ENCODE measurements at places on chromosomes 2 and 18.
A peak's percentile ranks its signal among the peaks of the same experiment; 100 is the strongest.

DNA sequence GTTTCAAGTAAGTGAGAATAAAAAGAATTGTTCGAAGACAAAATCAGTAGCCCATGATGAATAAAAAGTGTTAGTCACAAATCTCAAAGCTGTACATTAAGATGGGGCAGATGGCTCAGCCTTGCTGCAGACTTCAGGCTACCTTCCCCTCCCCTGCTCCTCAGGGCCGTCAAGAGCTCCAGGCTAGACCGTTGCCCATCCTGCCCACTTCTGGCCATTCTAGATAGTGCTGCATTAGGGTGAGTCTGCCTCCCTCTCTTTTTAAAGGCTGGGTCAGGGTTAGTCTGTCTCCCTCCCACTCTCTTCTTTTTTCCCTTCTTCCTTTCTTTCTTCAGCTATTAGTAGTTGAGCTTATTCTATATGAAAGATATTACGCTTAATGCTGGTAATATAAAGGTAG lies 86.0 kb downstream of the MAPRE2 start:
- no peak for DNase-seq

DNA sequence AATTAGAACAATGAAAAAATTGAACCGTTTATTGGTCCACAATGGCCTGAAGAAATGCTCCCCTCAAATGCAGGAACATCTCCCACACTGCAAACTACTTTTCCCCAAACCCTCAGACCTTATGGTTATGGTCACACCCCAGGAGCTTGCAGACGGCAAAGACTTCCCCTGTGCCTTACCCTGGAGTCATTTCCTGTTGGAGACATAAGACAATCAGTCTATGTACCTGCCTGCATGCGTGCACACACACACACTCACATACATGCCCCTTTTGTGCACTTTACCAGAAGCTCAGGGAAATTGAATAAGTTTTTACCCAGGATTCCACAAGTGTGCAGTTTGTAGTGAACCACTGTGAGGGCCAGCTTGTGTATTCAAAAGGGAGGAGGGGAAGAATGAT lies 281.9 kb upstream of the CELF4 start:
- DNase-seq = no peak

- DNase-seq = no peak
Measured at GRCh38 chr2:170298115-170298514, 120.2 kb downstream of the MYO3B start.

GRCh38 chr18:63138436-63139340 lies 180.9 kb downstream of the BCL2 start:
- DNase-seq = no peak

DNA sequence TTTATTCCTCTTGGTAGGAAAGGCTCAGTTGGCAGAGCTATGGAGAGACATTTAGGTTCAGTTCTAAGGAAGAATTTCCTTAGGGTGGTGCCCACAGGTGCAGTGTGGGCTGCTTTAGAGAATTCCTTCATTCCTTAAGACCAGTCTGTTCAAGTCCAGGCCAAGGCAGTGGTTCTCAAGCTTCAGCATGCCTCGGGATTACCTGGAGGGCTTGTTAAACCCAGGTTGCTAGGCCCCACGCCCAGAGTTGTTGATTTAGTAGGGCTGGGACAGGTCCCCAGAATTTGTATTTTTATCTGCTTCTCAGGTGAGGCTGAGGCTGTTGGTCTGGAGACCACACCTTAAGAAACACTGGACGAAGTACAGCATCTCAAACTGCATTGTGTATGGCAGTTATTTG lies 68.9 kb downstream of the CERS6 start:
- no peak for DNase-seq

DNA sequence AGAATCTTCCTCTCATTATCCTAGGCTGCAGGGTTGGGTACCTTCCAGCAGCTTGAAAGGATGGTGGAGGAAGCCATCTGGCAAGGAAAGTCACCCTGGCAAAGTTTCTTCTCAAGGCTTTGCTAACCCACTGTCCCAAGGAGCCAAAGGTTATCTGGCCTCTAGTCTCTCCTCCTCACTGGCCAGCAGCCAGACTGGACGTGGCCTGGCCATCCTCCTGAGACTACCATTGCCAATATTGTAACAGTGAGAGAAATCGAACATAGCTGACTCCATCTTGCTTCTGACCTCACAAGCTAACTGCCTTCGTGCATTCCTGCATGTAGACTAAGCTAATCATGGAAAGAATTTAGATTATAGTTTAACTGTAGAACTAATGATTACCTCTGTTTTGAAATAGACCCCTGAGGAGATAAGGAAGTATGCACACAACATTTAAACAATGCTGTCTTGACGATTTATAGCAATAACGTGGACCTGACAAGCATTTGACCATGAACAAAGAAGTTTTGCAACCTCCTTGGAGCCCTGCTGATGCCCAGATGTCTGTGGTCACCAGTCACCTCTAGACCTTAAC lies 7.8 kb upstream of the ANXA4 start:
- no peak for DNase-seq

GRCh38 chr2:127891811-127892210 lies 6.1 kb upstream of the AMMECR1L start:
- DNase-seq = no peak

DNA sequence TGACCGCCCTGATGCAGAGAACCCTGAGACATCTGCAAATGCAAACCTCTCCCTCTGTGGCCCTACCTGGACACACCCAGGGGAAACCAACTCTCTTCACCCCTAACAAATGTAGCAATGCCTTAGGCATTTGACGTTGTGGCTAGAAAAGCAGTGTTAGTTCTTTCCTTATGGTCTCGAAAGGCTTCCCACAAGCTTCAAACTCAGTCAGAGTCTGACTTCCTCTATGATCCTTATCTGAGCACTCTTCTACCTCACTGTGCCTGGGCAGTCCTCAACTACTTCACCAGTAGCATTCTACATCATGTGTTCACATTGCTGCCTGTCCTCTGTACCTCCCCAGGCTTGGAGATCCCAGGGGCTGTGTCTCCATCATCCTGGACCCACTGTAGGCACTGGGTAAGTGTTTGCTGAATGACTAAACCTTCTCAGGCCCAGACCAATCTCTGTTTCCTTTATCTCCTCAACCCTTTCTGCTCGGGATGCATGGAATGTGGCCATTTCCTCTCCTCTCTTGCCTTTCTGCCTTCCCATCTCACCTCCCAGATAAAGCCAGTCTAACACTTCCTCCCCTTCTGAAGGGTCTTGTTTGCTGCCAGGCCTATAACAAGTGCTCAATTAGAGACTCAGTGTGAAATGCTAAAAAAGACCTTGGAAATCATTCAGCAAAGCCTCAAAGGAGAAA lies 91.7 kb upstream of the ACAA2 start:
- DNase-seq = no peak

DNA sequence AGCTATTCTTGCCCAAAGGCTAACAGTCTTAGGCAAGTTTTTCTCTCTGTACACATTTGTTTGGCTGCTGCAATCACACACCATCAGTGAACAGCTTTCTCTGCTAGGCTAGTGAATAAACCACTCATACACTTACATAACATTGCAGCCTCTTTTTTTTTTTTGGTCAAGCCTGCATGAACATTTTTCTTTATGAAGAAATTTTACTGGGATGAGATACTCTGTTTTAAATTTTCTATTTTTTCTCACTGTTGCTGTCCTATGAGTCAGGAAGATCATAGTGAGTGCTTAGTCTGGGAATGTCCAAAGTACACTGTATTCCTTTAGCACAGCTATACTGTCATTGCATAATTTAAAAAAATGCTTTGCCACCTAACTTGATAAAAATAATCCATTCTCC lies 58.5 kb downstream of the ROCK1 start:
- no peak for DNase-seq

GRCh38 chr2:171086352-171087290 lies 74.1 kb downstream of the TLK1 start:
- peak; percentile 56 for DNase-seq

- DNase-seq = no peak
Measured at GRCh38 chr2:197219636-197220035, 90.9 kb downstream of the ANKRD44 start.

DNA sequence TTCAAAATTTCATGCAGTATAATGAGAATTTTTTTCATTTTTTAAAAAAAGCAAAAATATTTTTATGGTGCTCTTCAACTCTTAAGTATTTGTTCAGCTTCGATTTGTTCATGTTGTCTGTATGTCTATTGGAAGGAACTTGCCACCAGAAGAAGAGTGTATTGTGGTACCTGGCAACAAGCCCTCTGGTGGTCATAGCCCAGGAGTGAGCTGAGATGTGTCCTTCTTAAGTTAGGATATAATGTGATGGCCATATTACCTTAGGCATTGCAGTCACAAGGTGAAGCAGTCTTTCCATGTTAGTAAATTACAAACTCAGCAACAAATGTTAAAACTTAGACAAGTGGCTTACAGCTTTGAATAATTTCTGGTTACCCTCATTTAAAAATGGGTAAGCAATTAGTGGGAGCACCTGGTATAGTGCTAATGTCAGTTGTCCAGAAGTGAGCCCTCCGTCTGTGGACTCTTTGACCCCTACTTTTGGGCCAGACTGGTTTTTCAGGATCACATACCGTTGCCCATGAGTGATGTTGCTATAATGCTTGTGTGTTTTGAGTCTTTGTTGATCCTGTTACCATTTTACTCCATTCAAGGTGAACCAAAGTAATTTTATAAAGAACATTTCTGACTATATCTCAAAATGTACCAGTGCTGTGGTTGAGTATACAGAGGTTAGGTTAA lies 57.4 kb downstream of the MYO1B start:
- DNase-seq = no peak

- no peak for DNase-seq
Measured at GRCh38 chr2:10954856-10955818, 43.4 kb downstream of the KCNF1 start.

DNA sequence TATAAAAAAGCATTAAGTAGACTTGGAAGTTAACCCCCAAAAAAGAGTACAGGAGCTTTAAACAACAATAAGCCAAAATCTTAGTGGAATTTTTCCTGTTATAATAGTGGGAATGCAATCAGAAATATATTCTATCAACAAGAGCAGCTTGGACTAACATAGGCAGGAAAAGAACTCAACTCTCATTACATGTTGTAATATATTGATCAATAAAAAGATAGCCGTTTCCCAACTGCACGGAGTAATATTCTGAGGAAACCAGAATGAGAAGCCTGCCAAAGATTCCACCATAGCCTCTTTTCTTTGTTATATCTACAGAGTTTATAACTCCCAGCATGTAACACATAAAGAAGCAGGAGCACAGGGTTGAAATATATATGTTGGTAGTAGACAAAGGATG lies 37.6 kb upstream of the BAZ2B start:
- no peak for DNase-seq

- peak; percentile 77 for DNase-seq
Measured at GRCh38 chr18:13217466-13217961, 1.0 kb upstream of the LDLRAD4 start.

DNA sequence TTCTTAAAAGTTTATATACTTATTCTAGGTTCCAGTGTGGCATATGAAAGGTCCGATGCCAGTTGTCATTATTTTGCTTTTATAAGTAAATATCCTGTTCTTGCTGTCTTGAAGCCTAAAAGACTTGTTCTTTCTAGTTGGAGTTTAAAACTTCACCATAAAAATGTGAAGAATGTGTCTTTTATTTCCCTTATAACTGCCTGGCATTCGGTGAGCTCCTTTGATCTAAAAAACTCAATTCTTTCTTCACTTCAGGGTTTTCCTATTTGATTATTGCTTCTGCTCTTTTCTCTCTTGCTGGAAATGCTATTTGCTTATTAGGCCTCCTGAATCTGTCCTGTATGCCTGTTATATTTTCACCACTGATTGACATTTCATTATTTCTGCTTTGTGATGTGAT lies 51.6 kb downstream of the TSPYL6 start:
- no peak for DNase-seq

DNA sequence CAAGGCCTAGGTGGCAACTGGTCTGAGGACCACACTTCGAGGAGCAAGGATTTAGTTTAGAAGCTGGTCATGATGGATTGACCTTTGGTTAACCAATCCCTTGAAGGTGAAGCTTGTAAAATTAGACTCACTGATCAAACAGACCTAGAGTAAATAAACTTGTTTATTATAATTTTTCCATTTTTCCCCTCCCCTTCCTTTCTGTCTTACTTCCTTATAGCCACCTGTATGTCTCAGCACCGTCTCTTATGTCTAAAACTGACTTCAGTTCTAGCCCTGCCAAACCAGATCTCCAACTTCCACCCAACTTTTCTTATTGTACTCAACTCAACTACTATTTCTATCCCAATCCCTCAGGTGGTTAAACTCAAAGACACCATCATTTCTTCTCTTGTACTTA lies 92.8 kb upstream of the THOC1 start:
- no peak for DNase-seq

DNA sequence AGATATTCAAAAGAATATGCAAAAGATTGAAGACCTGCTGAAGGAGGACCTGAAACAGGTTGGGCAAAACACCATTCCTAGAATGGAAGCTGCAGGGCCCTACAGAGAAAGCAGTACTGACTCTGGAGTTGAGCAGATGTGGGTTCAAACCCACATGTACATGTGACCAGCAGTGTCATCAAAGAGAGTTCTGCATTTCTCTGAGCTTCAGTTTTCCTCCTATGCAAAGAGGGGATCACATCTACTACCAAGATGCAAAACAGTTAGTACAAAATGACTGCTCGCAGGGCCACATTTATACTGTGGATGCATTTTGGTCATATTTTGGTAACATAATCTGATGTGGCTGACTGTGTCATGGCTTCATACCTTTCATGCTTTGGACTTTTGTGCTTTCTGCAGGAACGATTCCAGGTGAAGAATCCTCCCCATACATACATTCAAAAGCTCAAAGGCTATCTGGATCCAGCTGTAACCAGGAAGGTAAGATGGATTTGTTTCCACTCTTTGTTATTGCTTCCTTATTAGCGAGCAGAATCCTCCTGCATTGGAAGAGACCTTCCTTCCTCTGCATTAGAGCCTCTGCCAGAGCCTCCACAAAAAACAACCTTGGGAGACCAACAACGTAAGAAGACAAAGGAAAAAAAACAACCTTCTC lies 174.8 kb downstream of the PRPF40A start:
- DNase-seq = no peak

GRCh38 chr18:58315041-58315440 lies 271.0 kb downstream of the NEDD4L start:
- DNase-seq = no peak

GRCh38 chr18:23066504-23067039 lies 68.7 kb upstream of the CABLES1 start:
- DNase-seq = no peak

- no peak for DNase-seq
Measured at GRCh38 chr18:28267276-28267675, 90.3 kb upstream of the CDH2 start.

GRCh38 chr2:6893876-6894482 lies 16.4 kb downstream of the RSAD2 start:
- DNase-seq = no peak

- DNase-seq = no peak
Measured at GRCh38 chr2:231720292-231720986, 12.1 kb downstream of the PTMA start.

DNA sequence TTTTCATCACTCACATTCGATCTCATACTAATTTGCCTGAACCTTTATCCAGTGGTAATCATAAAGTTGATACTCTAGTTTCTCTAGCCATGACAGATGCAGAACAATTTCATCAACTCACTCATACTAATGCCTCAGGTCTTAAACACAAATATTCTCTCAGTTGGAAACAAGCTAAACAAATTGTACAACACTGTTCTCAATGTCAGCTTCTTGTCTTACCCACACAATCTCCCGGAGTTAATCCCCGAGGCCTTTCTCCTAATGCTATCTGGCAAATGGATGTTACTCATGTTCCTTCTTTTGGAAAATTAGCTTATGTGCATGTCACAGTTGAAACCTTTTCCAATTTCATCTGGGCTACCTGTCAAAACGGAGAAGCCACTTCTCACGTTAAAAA lies 11.5 kb upstream of the CNOT11 start:
- DNase-seq = no peak
